ENCODE measurements at places on chromosomes 13 and 19. TPM values are rescaled to one million over a fixed set of nuclear protein-coding genes. Genes with fewer than 3 reads are reported as not detected.

SIGLEC10 gene
- total RNA-seq = 0.40 TPM

PSPN gene
- 1.2 TPM for total RNA-seq

ZNF99 gene
- 0.02 TPM for total RNA-seq

ZNF283 gene
- total RNA-seq = 11.0 TPM

PRDX2 gene
- total RNA-seq = 750 TPM

LYL1 gene
- 8.8 TPM for total RNA-seq

YIPF2 gene
- total RNA-seq = 16.4 TPM

SSC5D gene
- total RNA-seq = 2.7 TPM

LYPD3 gene
- 0.15 TPM for total RNA-seq

ZNF579 gene
- 14.7 TPM for total RNA-seq

S1PR2 gene
- total RNA-seq = 5.3 TPM

ARL11 gene
- total RNA-seq = 0.22 TPM

GRCh38 chr19:2703691-2704216 lies 1.3 kb upstream of the GNG7 start:
- no peak for DNase-seq

GRCh38 chr13:97715763-97716162 lies 237.7 kb upstream of the IPO5 start:
- DNase-seq = no peak

DNA sequence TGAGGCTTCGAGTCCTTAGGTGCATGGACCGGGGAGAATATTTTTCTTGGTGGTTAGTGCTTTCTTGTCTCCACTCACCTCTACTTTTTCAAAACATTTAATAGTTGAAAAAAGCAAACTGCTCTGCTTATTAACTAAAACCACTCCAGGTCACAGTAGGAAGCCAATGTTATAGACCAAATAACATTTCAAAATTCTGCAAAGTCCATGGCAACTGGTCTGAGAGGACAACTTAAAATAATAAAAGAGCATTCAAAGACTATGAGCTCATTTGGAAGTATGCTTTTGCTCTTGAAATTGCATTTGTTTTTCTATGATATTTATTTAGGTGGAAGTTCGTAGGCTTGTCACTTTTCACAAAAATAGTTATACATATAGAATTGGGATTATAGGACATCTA lies 483.0 kb downstream of the DCT start:
- DNase-seq = no peak

- DNase-seq = no peak
Observed at GRCh38 chr13:57799624-57800023, 168.1 kb downstream of the PCDH17 start.

DNA sequence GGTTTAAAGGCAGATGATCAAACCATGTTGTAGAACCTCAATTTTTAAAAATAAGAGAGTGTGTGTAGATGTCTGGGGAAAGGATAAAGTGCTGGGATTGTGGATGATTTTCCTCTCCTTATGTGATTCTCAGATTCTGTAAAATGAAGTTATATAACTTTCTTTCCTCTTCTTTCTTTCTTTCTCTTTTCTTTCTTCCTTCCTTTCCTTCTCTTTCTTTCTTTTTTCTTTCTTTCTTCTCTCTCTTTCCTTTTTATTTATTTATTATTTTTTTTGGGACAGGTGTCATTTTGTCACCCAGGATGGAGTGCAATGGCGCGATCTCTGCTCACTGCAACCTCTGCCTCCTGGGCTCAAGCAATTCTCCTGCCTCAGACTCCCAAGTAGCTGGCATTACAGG lies 82.6 kb downstream of the GADD45B start:
- DNase-seq = no peak

- no peak for DNase-seq
Observed at GRCh38 chr13:55745828-55746227, 1394.9 kb upstream of the PRR20A start.

- no peak for DNase-seq
Observed at GRCh38 chr13:32515246-32515645, 23.3 kb downstream of the N4BP2L2 start.

- no peak for DNase-seq
Observed at GRCh38 chr13:109389456-109389855, 396.9 kb downstream of the IRS2 start.

DNA sequence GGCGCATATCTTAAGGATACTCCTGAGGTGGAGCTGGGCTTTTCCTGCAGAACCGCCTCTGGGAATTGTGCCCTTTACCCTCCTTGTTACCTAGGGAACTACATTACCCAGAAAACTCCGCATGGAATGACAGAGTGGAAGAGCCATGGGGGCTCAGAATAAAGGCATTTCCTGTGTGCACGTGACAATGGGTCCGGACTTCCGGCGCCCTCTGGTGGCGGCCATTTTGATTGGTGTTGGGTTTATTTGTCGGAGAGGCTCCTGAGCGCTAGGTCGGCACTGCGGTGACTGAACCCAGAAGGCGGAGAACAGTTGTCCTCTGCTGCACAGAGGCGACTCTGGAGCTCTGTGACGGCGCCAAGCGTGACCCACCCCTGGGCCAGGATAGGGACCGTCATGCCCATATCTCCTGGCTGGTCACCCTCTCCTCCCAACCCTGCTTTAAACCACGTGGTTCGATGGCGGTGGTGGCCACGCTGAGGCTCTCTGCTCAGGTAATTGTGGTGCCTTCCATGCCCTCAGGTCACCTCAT lies at the start of gene ZNF587B:
ZNF587B (plus strand) TSS at position 229 of the 532 bp plus-strand sequence; CDS start at position 459, 230 bp downstream.
- peak; percentile 87 for DNase-seq

GRCh38 chr13:39825886-39826285 lies 170.4 kb downstream of the COG6 start:
- no peak for DNase-seq

GRCh38 chr19:31372246-31372781 lies 23.1 kb upstream of the TSHZ3 start:
- no peak for DNase-seq

GRCh38 chr19:5436948-5437306 lies 18.3 kb upstream of the ZNRF4 start:
- DNase-seq = no peak

DNA sequence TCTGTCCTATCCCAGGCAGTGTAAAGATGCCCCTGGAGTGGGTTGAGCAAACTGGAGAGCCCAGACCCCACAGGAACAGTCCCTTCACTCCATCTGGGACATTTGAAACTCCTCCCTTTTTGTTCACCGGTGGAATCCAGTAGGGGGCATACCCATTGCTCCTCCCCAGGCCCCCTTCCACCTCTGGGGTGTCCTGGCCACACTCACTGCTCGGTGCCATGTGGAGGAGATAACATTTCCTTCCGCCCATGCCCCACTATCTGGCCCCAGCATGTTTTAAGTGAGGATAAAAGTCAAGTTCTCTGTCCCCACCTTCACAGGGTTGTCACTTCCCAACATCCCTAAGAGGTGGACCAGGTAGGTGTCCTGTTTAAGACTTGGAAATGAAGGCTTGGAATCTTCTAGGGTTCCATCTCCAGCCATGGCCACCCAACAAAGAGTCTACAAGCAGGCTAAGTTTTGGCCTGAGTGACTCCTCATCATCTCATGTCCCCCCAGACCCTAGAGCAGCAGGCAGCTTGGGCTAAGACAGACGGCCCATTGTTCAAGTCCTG lies 9.3 kb downstream of the ZNF526 start:
- DNase-seq = peak; percentile 7

DNA sequence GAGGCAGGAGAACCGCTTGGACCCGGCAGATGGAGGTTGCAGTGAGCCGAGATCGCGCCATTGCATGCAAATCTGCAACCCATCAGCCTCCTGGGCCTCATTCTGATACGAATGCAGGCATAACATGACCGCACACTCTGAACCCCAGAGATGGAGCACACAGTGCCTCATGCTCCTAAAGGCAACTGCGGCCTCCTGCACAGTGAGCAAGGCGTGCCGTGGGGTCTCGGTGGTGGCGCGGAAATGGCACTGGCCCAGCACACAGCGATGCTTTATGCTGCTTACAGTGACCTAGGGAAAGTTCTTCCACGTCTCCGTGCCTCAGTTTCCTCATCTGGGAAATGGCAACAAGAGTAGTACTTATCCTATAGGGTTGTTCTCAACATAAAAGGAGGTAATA lies 2.0 kb upstream of the C19orf12 start:
- DNase-seq = no peak

DNA sequence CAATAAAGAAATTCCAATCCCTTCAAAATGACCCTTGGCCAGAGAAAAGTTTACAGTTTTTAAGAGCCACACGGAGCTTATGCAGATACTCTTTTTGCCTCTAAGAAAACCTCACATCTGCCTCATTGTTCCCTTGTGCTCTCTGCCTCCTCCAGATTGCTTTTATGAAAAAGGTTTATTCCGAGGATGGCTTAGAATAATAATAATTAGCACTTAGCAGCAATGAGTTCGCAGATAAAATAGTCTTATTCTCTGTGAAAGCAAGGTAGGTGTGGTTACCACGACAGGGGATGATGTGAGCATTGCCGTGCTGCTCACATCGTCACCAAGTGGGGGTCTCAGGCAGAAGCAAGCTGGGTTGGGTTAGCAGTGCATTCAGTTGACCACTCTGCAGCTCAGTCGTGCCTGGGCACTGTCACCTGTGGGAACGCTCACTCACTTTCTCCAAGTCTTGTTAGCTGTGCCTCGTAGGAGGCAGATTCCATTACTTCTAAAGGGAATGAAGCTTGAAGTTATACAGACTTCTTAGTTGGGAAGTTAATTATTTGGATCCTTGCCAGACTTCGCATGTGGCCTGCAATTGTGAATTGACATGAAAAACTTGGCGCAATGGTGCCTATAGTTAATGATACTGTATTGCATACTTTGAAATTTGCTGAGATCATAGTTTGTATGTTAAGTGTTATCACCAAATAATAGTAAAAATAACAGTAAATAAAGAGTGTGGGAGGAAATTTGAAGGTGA lies 157.2 kb downstream of the MYO16 start:
- DNase-seq = no peak

DNA sequence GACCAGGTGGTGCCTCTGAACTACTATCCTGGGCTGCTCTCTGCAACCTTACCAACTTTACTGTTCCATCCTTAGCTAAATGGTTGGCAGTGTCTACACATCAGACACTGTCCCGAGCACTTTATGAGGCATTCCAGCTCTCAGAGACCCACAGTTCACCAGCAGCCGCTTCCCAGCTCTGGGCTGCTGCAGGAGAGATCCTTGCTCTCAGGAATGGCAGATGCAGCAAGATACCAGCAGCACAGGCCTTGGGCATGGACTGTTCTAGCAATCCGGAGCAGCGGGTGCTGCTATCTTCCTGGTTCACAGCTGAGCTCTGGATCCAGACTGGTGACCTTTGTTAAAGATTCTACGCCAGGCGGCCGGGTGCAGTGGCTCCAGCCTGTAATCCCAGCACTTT lies 3.3 kb upstream of the LPAR2 start:
- no peak for DNase-seq

DNA sequence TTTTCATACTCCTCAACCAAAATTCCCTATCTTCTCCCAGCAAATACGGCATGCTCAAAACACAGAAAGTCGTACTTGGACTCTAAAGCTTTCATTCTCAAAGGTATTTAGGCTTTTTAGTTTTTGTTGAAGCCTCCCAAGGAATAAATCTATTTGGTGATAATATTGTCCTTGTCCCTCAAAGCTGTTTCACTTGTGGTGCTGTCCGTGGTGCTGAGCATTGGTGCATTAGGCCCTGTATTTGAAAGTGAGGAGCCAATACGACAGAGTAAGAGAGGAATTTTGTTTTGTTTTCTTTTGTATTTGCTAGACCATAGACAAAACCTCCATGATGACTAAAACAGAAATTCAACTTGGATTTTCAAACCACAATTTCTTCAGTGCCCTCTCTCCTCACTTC lies 3.2 kb upstream of the LGALS13 start:
- no peak for DNase-seq

DNA sequence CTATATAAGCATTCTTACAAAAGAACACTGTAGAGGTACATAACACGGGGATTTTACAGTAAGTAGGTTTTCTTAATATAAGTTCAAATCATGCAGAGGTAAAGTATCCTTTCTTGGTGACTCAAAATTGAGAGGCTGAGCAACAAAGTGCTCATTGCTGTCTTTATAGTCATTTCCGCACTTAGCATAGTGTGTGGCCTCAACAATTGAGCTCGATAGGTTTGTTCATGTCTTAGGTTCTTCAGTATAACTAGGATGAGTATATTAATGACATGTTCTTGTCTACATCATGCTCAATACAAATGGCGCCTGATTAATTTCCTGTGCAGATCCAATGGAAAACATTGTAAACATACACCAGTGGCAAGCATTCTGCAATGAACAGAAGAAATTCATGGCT lies 1.4 kb downstream of the WDFY2 start:
- no peak for DNase-seq

- peak; percentile 30 for DNase-seq
Observed at GRCh38 chr19:54573330-54573872, at the start of gene LILRA2. LILRA2 (plus strand) TSS chr19:54573790; CDS start chr19:54573879, 89 bp downstream.

GRCh38 chr13:81639984-81640582 lies 1299.2 kb upstream of the SPRY2 start:
- no peak for DNase-seq

- DNase-seq = no peak
Observed at GRCh38 chr19:46181388-46181779, 33.3 kb downstream of the IGFL2 start.

- DNase-seq = peak; percentile 63
Observed at GRCh38 chr19:48962029-48962848, 2.9 kb upstream of the FTL start.

- DNase-seq = no peak
Observed at GRCh38 chr13:90105276-90105675, 1242.2 kb upstream of the MIR17HG start.

DNA sequence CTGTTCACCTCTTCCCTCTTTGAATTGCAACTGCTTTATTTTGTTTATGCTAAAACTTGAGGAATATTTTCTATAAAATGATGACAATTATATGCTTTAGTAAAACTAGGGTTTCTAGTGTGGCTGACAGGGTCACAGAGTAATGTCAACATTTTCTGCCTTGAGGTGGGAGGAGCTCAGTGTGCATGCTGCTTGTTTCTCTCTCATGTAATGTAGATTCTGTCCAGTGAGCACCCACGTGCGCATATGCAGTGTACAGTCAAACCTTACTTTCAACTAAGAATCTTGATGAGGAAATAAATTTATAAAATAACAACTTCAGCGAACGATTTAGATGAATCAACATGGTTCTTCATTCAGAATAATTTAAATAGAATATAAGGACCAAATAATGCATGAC lies 603.9 kb downstream of the PCDH17 start:
- DNase-seq = no peak

DNA sequence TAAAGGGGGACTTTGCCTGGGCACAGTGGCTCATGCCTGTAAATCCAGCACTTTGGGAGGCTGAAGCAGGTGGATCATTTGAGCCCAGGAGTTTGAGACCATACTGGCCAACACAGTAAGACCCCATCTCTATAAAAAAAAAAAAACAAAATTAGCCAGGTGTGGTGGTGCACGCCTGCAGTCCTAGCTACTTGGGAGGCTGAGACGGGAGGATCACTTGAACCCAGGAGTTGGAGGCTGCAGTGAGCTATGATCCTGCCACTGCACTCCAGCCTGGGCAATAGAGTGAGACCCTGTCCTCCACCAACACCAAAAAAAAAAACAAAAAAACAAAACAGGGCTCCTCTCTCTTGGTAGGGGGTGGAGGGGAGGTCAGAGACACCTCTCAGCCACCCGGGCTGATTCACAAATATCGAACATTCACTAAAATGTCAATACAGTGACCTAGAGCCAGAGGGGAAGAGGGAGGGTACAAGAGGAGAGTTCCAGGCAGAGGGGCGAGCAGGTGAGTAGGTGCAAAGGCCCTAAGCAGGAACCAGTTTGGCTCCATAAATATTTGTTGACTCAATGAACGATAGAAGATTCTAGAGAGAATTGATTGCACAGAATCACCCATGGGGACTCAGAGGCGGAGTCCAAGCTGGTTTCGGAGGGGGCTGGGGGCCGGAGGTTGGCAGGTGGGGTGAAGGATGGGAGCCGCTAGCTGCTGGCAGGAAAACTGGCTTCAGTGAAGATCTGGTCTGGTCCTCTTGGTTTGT lies 1.0 kb upstream of the CREB3L3 start:
- no peak for DNase-seq

Measured in left ventricle myocardium superior (tissue), 1 donor.